Right ventricle myocardium superior (tissue), 1 donor: ENCODE measurements at places on chromosomes 3 and 15. TPM values are rescaled to one million over a fixed set of nuclear protein-coding genes. Genes with fewer than 3 reads are reported as not detected.

Gene LSM3
- 16.8 TPM for total RNA-seq

- DNase-seq, result no peak
Measured at GRCh38 chr15:65738649-65739048, 53.4 kb downstream of the DENND4A start.

Gene ACKR2
- 0.43 TPM for total RNA-seq

DNA sequence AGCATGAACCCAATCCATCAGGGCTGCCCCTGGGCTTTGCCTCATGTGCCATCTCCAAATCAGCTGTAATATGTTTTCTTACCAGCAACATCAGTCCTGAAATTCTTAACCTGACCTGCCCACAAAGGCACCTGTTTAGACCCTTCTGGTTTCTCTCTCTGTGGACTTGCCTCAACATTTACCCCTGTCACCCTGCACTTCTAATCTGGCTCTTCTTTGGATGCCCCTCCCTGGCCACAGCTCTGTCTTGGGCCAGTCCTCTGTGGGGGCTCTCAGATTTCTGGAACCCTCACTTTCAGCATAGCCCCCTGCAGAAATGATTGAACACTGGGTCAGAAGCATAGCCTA, 168.7 kb upstream of the STAC start:
- DNase-seq, result no peak

Gene CFAP92
- not detected for total RNA-seq

DNA sequence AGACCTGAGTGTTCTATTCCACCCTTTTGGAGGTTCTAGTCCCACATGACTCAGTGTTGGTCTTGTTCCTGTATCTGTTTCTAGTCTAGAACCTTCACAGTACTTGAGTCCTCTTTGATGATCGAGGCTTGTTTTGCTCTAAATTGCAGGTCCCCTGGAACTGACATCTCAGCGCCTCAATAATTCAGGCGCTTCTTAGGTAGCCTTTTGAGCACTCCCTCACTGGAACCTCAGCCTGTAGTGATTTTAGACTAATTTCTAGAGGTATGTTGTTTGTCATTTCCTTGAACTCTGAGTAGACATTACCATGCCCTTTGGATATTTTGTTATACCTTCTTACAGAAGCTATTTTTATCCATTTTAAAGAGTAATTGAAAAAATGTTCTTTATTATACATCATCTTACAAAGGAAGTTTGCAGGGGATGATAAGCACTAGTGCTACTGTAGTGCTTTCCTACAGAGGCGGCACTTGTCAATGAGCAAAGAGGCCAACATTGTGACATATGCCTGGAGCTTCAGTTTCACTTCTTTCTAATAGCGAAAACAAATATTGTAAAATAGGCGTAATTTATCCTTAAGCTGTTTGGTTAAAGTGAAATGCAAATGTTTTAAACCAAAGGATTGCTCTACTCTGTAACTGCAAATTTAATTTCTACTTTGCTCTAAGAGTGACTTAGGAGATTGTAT, 75.7 kb downstream of the EFL1 start:
- DNase-seq, result no peak

GRCh38 chr15:76169018-76169417, 109.2 kb downstream of the TMEM266 start:
- DNase-seq, result no peak

Gene SPTSSB
- not detected for total RNA-seq

- no peak for DNase-seq
Measured at GRCh38 chr15:37015451-37015850, 84.9 kb downstream of the MEIS2 start.

Gene NT5DC2
- 84.1 TPM for total RNA-seq

Gene ZIC1
- not detected for total RNA-seq

DNA sequence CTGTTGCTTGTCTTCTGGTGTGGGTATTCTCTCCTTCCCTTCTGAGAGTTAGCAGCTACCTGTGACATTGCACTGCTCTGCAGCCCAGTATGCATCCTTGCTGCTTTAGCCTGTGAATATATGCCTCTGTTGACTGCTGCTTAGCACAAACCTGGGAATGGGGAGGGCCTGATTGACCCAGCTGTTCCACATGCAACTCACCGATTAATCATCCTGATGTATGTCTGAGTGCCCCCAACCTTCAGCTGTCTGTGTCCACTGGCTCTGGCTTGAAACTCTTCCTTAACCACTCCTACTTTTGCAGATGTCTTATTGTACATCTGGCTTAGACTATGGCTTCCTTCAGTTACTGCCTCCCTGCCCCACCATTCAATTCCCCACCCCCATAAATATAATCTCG, 119.1 kb downstream of the RASA2 start:
- no peak for DNase-seq

- DNase-seq, result no peak
Measured at GRCh38 chr15:68730471-68730919, 90.2 kb downstream of the ANP32A start.

GRCh38 chr15:87610366-87610765, 646.2 kb downstream of the NTRK3 start:
- no peak for DNase-seq

DNA sequence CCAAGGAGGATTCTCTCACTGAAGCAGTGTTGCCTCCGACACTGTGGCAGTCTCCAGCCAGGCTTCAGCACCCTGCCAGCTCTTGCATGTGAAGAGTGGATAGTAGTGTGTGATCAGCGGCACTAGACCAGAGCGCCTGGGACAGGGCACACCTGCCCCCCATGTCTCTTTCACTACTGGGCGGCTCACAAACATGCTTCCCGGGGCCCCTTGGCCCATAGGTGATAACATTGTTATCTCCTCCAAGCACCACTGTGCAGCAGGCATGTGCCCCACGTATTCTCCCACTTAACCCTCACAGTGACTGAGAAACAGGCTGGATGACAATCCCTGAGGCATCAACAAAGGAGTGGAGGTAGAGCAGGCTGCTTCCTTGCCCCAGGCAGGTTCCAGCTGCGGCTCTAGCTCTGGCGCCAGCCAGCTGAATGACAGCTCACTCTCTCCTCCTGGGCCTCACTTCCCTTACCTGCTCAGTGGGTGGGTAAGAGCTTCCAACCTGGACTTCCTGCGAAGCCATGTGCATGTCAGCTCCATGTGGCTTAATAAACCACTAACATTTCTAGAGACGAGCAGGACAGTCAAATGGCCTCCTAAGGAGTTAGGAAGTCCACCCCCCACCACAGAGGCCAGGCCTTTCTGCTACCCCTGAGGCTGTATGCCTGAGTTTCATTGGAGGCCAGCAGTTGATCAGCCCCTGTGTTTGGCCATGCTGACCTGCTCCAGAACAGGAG, 37.8 kb downstream of the KLF13 start:
- DNase-seq, result no peak

- DNase-seq, result peak; percentile 20
Measured at GRCh38 chr15:25250011-25250596, 188.7 kb downstream of the UBE3A start.

- peak; percentile 76 for DNase-seq
Measured at GRCh38 chr3:49020330-49021212, 1.4 kb upstream of the NDUFAF3 start.

Gene TMEM39A
- total RNA-seq, result 15.0 TPM

Gene FEZF2
- not detected for total RNA-seq

Gene OR5K2
- total RNA-seq, result not detected

DNA sequence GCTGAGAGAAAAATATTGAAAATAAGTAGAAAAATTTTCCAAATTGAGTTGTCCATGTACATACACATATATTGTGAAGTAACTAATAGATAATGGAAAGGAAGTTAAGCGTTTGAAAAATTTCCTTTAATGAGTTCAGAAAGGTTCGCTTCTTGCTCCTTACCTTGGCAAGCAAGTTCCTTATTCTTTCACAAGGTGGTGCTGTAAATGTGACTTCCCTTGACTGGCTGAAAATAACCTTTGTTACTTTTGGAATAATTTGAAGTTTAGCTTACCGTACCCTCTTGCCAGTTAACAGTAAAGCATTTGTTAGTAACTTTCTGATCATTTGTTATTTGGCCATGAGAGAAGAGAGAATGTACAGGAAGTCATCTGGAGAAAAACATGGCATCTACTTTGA, 41.6 kb downstream of the PYDC2 start:
- DNase-seq, result no peak

Gene FGF7
- 35.0 TPM for total RNA-seq

Gene PLSCR4
- 16.2 TPM for total RNA-seq

DNA sequence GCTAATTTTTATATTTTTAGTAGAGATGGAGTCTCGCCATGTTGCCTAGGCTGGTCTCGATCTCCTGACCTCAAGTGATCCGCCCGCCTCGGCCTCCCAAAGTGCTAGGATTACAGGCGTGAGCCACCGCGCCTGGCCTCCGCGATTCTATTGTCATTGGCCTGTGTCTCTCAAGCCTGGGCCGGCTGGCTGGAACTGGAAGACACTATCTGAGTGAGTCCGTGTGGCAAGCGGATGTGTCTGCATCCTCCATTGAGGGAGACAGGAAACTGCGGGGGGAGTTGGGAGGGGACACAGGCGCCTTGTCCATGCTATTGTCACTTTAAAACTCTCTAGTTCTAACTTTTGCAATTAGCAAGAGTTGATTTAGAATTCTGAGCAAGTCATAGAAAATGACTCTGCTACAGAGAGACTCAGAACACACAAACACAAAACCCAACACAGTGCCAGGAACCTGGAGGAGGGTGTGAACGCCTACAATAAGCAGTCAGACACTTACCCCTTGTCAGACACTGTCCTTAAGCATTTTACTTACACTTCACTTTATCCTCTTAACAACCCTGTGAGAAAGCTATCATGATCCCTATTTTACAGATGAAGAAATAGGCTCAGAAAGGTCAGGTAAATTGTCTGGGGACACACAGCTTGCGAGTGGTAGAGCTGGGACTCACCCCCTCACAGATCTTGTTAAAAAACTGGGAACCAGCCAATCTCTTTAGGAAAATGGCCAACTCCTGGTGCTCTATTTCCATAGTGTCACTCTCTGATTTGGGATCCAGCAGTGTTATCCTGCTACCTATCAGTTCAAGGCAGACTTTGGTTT, 38.7 kb downstream of the ANP32A start:
- DNase-seq, result peak; percentile 83

DNA sequence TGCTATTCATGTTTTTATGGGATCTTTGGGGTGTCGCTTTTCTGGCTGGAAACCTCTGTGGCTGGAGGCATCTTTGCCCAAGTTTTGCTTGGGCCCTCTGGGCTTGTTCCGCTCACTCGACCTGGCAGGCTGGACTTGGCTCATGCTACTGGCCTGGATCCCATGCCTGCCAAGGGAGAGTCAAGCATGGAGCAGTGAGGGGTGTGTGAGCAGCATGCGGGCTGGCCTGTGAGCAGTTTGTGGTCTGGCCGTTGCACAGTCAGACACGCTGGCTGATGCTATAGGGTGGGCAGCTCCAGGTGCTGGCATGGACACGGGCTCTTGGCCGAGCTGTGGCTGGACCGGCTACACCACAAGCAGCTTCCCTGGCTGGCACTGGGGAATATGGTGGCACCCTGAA, 491.1 kb downstream of the AGBL1 start:
- peak; percentile 52 for DNase-seq
